ENCODE measurements at places on chromosomes 13 and 19.

DNA sequence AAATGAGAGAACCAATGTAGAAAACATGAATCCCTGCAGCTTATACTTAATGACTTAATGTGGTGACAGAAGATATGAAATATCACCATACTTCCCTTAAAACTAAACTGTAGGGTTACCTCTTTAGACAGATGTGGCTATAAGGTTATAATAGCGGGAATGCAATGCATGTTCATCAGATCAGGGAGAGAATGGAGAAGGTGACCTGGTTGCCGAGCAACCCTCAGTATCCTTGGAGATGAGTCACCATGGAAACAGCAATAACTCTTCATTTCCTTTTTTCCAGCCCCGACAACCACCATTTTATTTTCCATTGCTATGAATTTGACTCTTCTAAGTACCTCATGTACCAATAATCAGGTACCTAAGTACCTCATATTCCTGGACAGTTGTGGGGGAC, 28.0 kb upstream of the ZNF835 start:
- no peak for DNase-seq

DNA sequence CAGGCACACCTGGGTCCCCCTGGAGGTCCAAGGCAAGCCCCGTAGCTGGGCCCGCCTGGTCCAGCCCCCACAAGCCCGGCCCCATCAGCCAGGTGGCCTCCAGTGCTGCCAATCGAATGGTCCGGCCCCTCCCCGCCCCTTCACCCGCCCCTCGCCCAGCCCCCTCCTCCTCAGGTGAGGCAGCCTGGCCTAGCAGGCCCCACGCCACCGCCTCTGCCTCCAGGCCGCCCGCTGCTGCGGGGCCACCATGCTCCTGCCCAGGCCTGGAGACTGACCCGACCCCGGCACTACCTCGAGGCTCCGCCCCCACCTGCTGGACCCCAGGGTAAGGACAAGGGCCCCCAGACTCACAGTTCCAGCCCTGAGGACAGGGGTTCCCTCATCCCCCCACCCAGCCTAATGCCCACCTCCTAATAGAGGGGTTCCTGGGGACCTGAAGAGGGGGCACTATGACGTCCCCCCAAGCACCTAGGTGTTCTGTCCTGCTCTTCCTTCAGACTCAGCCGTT, at the start of gene HPN:
Gene HPN (plus strand): TSS at position 174 of the 508 bp plus-strand sequence. CDS start 786 bp downstream, outside the sequence.
- no peak for DNase-seq

DNA sequence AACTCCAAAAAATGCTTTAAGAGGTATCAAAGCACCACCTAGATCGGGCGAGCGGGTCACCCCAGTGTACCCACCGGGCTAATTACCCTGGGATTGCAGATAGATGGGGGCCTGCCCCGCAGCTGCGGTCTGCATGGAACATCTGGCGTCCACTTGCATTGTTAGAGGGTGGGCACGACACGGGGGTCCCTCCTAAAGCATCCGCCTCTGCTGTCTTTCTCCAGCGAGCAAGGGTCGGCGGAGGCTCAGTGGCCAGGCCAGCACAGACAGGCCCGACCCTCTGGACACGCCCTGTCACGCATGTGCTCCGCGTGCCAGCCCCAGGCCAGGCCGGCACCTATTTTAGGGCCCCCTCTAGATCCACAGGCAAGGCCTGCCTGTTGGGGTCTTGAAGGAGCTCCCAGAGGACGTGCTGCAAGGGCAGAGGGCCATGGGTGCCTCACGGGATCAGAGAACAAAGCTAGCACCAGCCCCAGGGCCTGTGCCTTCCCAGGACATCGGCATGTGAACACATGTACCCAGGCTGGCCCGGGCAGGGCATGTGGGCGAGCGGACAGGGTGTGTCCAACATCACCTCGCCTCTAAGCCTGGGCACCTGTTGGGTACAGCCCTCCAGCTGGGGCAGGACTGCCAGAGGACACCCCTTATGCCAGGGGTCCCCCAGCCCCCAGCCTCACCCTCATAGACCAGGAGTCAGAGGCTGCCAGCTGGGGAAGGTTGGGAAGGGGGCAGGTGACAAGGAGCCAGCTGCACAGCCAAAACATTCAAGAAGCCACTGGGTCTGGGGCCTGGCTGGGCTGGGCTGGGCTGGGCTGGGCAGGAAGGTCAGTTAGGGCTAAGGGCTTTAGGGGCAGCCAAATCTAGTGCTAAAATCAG, 35.6 kb upstream of the NANOS3 start:
- peak; percentile 52 for DNase-seq

DNA sequence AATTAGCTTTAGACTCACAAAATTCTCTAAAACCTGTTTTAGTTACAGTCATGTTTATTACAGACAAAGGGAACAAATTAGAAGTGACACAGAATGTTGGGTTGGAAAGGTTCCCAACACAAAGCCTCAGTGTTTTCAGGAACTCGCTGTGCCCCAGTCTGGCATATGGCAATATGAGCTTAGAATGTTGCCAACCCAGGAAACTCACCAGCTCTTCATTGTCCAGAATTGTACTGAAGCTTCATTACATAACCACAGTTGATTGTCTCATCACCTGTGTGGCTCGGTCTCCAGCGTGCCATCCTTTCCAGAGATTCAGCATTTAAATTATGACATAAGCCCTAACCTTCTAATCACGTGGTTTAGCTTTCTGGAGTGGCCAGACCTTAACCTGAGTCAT, 19.1 kb downstream of the ZNF264 start:
- DNase-seq = no peak

GRCh38 chr19:4376028-4376670, 24.2 kb downstream of the SH3GL1 start:
- DNase-seq = no peak

DNA sequence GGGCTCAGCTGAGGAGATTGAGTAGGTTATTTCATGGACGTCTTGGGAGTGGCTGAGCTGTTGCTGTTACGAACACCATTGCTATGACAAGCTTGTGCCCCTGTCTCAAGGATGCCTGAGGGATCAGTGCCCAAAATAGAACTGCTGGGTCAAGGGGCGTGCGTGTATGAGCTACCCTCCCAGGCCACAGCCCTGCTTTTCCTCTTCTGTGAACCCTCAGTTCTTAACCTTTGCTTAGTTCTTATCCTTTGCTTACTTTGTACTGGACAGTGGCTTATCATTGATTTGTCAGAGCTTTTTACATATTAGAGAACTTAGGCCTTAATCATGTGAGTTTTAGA, 9.0 kb downstream of the ARHGAP45 start:
- no peak for DNase-seq

DNA sequence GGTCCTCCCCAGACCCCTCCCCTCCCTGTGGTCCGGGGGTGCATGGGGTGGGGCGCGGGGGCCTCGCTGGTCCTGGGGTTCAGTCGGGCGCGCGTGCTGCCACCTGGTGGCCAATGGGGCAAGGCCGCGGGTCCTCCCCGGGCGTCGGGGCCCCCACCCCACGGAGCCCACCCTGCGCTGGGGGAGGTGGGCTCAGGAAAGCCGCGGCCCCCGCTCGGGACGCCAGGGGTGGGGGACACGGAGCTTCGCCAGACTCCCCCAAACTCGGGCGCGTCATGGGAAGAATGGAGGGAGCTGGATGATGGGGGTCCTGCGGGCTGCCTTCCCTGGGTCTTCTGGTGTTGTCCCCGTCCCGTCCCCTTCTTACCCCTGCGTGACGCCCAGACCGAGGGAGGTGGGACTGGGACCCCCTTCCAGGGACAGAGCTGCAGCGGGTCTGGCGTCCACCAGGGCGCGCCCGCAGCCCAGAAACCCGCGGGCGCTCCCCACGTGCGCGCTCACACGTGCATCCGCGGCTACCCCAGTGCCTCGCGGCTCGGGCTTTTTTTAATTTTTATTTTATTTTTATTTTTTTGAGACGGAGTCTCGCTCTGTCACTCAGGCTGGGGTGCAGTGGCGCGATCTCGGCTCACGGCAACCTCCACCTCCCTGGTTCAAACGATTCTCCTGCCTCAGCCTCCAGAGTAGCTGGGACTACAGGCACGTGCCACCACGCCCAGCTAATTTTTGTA, 19.8 kb upstream of the TCF3 start:
- peak; percentile 65 for DNase-seq

DNA sequence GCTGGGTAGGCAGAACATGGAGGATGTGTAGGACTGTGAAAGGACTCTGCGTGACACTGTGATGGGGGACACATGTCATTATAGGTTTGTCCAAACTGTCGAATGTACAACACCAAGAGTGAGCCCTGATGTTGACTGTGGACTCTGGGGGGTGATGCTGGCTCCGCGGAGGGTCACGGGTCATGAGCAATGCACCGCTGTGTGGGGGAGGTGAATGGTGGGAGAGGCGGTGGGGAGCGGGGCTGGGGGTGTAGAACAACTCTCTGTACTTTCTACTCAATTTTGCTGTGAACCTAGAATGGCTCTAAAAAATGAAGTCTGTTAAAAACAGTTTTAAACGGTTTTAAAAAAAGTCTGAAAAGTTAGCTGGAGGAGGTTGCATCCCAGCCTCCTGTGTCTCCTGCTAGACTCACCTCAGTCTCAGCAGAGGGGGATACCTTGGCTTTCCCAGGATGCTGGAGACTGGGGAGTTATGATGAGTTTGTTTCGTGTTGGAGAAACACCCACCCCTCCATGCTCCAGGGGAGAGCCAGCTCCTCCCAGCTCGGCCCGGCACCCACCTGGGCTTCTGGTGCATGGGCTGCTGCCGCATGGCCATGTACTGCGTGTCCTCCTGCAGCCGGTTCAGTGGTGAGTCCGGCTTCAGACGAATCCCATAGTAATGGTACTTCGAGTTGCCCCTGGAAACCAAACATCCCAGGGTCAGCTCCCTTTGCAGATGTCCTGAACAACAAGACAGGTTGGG, 34.7 kb upstream of the RANBP3 start:
- DNase-seq = no peak

- DNase-seq = no peak
These were observed 7.8 kb downstream of the LSR start for GRCh38 chr19:35256566-35256965.

- no peak for DNase-seq
These were observed 2.5 kb downstream of the BSG start for GRCh38 chr19:574658-575526.

DNA sequence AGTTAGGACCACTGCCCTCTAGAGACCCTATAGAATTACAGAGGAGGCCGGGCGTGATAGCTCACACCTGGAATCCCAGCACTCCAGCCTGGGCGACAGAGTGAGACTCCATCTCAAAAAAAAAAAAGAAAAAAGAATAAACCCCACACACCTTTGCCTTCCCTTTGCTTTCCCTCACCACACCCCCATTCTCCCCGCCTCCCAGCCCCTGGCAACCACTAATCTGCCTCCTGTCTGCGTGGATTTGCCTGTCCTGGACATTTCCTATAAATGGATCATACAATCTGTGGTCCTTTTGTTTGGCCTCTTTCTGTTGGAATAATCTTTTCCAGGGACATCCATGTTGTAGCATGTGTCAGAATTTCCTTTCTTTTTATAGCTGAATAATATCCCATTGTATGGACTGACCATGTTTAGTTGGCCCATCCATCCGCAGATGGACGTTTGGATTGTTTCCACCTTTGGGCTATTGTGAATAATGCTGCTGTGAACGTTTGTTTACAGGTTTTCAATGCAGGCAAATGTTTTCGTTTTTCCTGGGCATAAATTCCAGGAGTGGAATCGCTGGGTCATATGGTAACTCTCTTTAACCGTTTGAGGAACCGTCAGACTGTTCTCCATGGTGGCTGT, 15.3 kb downstream of the NACC1 start:
- no peak for DNase-seq

Measured in activated naive CD4-positive, alpha-beta T cell treated with Interleukin-2 at 50 U/mL for 16 hours (primary cell).